NCI-H1092 (cell line): ENCODE measurements at places on chromosomes 2 and 18.

- DNase-seq = no peak
These were observed 294.9 kb downstream of the DYSF start for GRCh38 chr2:71748227-71748626.

GRCh38 chr2:39247512-39248043 lies 3.8 kb upstream of the CDKL4 start:
- peak; percentile 81 for DNase-seq

DNA sequence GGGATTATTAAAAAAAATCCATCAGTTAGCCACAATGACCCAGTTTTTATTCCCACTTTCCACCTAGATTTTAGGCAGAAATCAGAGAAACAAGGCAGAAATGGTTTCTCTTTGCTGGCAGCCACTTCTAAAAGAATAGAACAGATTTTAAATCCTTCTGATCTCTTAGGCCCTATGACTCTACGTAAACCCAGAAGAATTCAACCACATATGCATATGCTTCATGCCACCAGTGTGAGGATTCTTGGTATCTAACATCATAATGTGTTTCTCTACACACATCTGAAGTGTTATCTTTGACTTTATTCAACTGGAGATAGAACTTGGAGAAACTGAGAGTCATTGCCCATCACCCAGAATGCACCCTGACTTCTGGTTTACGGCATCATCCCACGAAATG lies 128.7 kb upstream of the TANK start:
- no peak for DNase-seq

DNA sequence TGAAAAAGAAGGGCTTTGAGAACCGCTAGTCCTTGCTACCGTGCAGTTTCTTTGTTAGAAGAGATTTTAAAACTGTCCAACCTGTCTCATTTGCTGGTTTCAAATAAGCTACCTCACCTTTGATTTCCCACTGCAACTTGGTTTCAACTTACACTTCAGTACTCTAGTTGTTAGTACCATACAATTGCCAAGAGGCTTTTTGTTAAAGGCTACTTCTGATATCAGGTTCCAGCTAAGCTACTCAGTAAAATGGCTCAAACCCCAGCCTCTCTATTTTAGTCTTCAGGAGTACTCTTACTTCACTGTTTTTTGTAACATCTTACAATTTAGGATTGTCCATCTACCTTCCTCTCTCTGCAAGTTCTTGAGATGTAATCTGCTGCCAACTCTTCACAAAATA lies 91.6 kb downstream of the INO80D start:
- DNase-seq = no peak

DNA sequence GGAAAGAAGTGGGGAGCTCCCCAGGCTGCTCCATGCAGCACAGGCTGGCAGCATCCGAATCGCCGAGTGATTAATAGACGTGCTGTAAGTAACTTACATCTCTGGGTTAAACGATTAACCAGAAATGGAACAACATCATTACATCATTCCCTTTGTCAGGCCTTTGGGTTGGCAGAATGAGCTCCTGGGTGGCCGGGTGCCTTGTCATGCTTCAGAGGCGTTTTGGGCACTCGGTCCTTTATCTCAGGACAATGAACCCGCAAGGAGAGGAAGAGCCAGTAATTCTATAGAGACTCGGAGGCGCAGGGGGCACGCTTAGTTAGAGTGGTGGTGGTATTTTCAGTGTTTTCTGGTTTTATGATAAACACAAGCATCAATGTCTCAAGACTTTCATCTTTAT lies 146.9 kb upstream of the TPO start:
- DNase-seq = no peak

DNA sequence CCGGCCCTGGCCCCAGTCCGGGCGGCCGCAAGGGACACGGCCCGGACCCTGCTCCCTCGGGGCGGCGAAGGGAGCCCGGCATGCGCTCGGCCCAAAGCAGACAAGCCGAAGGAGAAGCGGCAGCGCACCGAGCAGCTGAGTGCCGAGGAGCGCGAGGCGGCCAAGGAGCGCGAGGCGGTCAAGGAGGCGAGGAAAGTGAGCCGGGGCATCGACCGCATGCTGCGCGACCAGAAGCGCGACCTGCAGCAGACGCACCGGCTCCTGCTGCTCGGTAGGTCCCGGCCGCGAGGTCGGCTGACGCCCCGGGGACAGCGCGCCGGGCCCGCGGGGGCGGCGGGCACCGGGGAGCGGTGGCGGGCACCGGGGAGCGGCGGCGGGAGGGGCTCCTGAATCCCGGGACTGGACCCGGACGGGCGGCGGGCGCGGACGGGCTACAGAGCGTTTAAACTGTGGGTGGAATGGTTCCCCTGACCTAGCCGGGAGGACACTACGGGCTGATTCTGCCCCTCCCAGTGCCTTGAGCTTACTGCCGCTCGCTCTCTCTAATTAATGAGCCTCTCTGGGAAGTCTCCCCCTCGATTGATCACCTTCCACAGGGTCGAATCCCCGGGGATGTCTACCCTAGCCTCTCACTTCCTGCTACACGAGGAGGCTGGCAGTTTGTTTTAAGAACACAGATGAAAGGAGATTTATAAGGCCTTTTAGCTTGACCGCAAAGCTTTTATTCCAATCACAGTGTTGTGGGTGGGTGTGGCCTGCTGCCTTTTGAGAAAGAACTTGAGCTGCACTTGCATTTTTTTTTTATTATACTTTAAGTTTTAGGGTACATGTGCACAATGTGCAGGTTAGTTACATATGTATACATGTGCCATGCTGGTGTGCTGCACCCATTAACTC lies 853 bp downstream of the GNAL start:
- DNase-seq = no peak

GRCh38 chr2:220336771-220337170 lies 709.3 kb downstream of the SLC4A3 start:
- DNase-seq = no peak
